Activated naive CD4-positive, alpha-beta T cell treated with anti-CD3 and anti-CD28 coated beads, Interleukin-2, amount 50 U/mL, for 72 hours (primary cell): ENCODE measurements at places on chromosomes 2 and 18. TPM values are rescaled to one million over a fixed set of nuclear protein-coding genes. Genes with fewer than 3 reads are reported as not detected.

The MPP4 gene
- total RNA-seq: not detected

GRCh38 chr2:113370478-113371091 lies 66.9 kb upstream of the ZNG1B start:
- peak; percentile 53 for DNase-seq

- DNase-seq: no peak
Measured at GRCh38 chr2:32851777-32852439, 94.8 kb upstream of the LTBP1 start.

The AFF3 gene
- 1.5 TPM for total RNA-seq
